ENCODE measurements at places on chromosomes 1 and 21.

DNA sequence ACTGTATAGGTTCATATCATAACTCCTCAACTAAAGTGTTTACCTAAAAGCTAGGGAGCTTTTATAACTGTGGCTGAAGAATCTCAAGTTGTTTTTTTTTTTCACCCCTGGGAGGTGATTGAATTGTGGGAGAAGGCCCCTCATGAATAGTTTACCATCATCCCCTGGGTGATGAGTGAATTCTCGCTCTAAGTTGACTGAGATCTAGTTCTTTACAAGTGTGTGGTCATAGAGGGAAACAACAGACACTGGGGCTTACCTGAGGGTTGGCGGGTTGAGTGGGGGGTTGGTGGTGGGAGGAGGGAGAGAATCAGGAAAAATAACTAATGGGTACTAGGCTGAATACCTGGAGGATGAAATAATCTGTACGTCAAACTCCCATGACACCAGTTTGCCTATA lies 7.9 kb upstream of the ZSCAN20 start:
- no peak for DNase-seq

DNA sequence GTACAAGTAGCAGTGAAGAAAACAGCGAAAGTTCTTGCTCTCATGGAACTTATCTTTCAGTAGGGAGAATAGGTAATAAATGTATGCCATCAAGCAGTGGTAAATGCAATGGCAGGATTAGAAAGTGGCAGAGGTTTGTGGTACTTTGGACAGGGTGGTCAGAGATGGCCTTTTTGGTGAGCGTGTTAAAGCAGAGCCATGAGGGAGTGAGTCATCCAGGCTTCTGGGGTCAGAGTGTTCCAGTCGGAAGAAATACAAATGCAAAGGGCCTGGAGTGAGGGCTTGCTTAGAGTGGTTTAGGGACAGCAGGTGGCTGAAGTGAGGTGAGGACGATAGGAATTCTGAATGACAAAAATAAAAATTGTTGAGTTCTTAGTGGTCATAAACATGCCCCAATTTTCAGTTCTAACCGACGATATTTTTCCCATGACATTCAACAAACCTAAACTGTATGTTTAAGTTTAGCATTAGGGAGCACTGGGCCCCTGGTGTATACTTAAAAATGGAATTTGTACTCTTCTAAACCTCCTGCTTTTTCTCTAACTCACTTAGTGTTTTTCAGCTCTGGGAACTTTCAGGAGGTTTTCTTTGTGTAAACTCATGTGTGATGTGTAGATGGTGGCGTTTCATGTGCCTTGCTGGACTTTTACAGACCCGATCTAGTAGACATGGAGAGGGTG lies 78.2 kb downstream of the MACF1 start:
- DNase-seq: no peak

- no peak for DNase-seq
Measured at GRCh38 chr1:76961181-76961819, 94.0 kb downstream of the ST6GALNAC5 start.

- no peak for DNase-seq
Measured at GRCh38 chr1:206573319-206573718, 38.9 kb downstream of the EIF2D start.

GRCh38 chr1:53137729-53138128 lies 4.7 kb downstream of the SLC1A7 start:
- DNase-seq: no peak

- no peak for DNase-seq
Measured at GRCh38 chr1:68285046-68285445, 52.7 kb upstream of the WLS start.

DNA sequence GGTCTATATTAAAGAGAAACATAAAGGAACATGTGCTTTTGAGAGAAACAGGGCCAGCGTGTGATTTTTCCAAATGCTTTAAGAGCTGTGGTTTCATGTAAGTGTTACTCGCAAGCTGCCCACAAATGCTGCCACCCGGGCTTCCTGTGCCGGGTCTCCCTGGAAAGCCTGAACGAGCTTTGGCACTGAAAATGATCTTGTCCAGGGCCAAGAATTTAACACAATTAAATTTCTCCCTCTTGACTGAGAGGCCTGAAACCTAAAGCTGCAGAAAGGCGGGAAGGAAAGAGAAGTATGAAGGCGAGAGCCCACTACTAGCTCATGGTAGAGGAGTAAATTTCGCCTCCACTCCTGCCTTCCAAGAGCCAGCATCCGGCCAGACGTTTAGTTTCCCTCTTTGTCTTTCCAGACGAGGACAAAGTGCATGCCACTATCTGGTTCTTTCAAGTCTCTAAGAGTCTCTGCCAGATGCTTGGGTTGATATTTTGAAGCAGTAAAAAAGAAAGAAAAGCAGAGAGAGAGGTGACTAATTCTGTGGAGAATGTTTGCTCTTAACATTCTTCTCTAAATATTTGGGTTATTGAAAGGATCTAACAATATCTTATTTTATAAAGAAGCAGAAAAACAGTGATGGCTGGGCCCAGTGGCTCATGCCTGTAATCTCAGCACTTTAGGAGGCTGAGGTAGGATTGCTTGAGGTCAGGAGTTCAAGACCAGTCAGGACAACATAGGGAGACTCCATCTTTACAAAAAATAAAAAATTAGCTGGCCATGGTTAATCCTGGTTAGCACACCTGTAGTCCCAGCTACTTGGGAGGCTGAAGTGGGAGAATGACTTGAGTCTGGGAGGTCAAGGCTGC lies 100.0 kb upstream of the HNRNPU start:
- DNase-seq: peak; percentile 20
